ENCODE measurements at places on chromosomes 1 and 21.

DNA sequence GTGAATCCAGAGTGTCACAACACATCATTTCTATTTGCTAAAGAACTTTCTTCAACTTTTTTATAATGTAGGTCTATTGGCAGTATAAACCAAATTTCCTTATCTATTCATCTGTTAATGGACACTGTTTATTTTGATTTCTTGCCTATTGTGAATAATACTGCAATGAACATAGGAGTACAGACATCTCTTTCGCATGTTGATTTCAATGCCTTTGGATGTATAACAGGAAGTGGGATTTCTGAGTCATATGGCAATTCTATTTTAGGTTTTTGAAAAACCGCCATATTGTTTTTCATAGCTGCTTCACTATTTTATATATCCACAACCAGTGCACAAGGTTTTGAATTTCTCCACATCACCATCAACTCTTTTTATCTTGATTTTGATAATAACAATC, 198.7 kb downstream of the KCNT2 start:
- no peak for DNase-seq

DNA sequence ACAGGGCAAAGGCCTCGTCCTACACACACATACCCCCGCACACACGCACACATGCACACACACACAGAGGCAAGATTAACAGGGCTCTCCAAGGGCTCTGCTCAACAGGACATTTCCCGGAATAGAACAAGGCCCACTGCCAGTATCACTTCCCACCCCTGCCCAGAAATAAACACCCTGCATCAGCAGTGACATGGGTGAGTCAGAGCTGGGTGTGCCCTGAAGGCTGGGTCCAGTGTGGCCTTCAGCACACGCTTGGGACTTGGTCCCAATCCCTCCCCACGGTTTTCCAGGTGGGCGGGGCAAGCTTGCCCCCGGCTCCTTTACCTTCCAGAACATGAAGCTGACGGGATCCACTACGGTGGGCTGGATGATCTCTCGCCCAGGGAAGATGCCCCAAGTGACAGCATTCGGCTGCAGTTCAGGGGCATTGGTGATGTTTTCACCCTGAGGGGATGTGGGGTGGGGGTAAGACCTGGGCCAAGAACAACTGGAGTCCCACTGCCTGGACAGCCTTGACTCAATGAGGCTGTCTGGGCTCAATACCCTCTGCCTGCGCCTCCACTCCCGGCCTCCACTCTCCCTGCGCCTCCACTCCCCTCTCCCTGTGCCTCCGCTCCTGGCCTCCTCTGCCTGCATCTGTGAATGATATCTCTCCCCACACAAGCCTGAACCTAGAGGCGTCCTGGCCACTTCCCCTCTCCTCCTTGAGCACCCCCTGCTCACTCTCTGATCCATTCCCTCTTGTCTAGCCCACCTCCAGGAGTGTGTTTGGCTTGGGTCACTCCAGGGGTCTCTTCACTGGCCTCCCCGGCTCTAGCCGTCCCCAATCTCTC, 14.7 kb downstream of the MTHFR start:
- no peak for DNase-seq

- DNase-seq: no peak
Measured at GRCh38 chr1:69305621-69306020, 262.1 kb upstream of the LRRC7 start.

DNA sequence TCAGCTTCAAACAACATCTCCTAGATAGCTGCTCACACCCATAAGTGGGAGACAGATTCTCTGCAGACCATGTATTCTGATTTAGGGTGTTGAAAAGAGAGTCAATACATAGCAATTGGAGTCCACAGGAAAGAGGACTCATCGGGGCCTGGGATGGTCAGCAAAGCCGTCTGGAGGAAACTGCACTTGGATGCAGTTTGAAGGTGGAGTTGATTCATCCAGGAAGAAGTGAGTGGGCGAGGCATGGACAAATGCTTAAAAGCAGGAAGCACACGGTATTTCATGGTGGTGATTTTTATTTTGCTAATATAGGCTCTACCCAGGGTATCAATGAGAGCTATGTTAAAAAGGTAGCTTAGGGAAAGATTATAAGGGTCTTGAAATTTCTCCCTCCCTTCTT, 36.8 kb upstream of the DIRAS3 start:
- DNase-seq: no peak

GRCh38 chr1:110356379-110356778, 17.2 kb downstream of the RBM15 start:
- no peak for DNase-seq

- no peak for DNase-seq
Measured at GRCh38 chr1:112992780-112993179, 36.8 kb upstream of the SLC16A1 start.
